ENCODE measurements at places on chromosomes 2 and 18.

DNA sequence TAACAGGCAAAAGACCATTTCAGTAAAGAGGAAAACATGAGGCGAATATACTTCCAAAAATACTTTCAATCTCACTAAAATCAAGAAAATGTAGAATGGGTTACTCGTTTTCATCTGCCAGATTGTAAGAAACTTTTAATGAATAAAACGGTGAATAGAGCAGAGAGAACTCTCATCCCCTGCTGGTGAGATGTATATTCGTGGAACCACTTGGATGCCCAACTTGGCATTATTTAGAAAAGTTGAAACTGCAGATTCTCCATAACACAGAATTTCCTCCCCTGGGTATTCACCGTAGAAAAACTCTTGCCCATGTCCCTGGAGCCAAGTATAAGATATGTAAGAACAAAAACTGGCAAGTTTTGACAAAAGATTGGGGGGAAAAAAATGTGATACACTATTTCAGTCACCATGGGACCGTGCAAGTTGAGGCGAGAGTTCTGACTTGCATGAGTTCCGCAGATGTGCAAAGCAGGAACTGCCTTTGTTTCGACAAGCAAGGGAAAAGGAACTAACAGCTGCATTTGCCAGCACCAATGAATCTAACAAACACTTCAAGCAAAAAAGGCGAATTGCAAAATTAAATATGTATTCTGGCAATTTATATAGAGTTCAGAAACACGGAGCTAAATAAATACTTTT, 14.8 kb downstream of the TIMM21 start:
- DNase-seq = no peak

DNA sequence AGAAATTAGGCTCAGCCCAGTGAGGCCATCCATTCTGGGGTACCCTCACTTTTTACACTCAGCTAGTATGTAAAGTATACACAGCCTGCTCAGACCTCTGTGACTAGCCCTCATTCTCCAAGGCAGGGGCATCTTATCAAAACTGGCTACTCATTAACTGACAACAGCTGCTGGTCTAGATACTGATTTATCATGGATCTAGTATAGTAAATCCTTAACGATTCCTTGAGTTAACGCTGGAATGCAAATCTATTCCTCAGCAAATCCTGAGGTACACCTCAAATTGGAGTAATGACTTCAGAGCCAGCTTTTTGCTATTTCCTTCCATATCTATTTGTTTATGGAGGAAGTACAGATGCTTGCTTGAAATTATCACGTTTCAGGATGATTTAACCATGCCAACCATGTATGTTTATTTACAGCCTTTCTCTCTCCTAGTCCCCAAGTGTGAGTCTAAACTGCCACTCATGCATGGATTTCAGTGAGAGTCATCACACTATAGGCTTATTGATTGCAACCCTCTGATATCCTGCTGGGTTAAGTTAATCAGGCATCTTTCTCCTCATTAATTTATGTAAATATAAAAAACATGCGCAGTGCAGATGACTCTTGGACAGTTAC, 70.2 kb upstream of the DOK6 start:
- DNase-seq = no peak

DNA sequence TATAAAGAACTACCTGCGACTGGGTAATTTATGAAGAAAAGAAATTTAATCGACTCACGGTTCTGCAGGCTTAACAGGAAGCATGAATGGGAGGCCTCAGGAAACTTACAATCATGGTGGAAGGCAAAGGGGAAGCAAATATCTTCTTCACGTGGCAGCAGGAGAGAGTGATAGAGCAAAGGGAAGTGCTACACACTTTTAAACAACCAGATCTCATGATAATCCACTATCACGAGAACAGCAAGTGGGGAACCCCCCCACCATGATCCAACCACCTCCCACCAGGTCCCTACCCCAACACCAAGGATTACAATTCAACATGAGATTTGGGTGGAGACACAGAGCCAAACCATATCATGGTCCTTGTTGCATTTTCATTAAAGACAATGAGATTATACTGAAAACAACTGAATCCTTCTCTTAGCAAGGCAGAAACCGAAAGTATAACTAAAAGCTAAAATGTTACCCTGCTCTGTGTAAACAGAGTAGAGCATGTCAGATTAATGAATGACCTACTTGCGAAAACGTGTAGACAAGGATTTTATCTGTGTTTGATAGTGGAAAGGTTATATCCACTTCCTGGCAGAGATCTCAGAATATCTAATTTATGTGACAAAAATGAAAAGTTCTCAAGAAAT, 60.1 kb upstream of the RBBP8 start:
- no peak for DNase-seq

DNA sequence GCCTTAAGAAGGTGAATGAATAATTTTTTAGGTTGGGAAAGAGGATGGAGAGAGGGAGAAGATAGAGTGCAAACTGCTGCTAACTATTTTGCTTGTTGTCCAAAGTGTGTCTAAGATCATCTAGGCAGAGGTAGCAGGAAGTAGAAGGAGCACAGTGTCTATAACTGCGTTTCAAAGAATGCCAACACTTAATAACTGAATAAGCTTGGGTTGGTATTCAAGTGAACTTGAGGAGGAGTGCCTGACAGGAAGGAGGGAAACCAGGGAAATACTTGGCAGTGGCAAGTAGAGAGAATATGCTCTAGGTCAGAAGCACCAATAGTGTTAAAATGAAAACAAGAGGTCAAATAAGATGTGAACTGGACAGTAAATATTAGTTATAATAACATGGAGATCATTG, 155.9 kb downstream of the DPP10 start:
- DNase-seq = no peak

GRCh38 chr2:73225513-73226360, 7.3 kb downstream of the PRADC1 start:
- DNase-seq = no peak

- no peak for DNase-seq
Observed at GRCh38 chr2:224925810-224926100, 116.5 kb downstream of the DOCK10 start.

GRCh38 chr2:49948744-49949143, 794.4 kb upstream of the FSHR start:
- no peak for DNase-seq

DNA sequence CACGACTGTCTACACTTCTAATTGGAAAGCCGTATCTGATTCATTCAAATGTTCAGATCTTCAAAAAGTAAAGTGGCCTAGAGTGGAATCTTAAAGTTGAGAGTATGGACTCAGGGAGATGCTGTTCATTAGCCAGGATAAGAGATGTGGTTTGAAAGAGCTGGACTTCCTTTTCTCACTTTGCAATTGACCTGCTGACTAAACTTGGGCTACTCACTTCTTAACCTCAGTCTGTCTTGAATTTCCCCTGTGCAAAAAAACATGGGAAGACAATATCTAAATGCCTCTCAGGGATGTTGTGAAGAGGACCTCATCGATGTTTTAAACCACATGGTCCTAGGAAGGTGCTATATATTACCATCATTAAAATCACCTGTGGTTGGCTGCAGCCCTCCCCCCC, 64.1 kb downstream of the BCL2 start:
- DNase-seq = no peak

DNA sequence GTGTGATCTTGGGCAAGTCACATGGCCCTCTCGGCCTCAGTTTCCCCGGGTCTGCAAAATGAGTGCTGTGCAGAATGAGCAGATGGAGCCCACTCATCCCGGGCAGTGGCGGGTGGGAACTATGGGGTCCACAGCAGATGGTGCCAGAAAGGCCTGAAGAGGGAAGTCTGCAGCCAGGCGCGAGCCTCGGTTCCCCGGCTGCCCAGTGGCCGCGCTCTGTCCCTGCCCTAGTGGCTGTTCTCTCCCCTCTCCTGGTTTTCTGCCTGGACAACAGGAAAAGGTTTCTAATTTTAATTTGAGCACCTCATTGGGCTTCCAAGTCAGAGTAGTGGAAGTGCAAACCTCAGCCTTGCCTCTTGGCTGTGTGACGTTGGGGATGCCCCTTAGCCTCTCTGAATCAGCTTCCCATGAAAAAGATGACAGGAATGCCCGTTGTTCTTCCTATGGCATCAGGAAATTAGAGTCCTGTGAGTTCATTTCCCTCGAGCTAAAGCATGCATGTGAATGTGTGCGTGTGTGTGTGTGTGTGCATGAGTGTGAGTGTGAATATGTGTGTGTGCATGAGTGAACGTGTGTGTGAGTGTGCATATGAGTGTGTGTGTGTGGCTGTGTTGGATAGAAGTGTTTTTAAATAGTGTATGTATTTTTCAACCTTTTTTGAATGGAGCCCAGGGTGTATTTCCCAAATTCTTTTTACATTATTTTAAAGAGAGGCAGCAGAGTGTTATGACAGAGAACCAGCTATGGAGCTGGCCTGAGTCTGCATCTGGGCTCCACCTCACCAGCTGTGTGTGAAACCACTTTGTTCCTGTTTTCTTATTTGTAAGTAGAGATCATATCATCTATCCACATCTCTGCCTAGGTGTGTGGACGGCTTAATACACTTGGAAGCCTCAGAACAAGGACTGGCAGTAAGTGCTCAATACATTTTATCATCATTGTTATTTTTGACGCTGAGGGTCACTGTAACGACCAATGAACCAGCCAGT, 41.3 kb downstream of the RRM2 start:
- no peak for DNase-seq

DNA sequence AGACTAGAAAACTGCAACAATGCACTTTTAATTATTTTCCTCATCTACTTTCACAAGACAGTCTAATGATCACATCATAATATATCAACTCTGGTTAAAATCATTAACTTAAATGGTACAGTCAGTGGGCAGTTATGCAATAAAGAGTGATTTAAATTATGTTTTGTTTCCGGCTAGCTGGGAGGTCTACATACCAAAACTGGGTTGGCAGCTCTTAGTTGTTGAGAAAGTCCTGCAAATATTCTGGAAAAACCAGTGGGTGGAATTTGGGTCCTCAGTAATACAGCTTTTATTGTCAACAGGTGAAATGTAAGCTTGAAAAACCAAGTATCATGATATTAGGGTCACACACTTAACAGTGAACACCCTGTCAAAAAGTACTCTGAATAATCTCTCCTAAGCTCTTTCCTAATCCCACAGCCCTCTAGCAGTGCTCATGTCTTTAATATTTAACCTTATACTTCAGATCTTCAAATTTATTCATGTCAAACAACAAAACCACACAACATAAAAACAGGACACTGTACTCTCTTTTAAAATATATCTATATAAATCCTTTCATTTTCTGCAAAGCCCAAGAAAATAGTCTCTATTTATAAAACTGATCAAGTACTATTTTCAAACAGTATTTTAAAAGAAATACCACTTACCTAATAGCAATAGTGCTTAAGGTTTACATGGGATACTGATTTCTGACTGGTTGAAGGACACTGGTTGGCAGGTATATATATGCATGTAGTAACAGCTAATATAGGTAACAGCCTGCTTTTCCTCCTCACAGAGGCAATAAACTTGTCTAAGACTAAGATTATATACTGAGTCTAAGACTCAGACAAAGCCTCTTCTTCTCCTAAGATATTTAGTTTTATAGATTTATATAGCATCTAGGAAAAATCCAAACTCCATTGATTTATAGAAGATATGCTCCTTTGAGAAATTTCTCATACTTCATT, 103.8 kb downstream of the GAREM1 start:
- no peak for DNase-seq

DNA sequence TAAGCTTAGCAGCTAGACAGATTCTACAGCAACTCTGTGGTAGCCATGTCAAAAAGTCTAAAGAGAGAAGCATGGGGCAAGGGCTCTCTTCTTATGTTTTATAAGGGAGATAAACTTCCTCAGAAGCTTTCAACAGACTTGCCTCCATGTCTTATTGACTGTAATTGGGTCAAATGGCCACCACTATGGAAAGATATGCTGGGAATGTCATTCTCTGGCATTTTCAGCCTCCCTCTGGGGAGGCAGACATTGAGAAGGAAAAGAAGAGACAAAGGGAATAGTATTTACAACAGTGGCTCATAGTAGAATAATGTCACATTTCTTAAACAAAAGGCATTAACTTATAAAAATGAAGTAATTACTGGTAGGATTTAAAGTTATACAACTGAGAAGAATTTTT, 1964.5 kb upstream of the PIK3C3 start:
- no peak for DNase-seq

- DNase-seq = no peak
Observed at GRCh38 chr2:161232571-161232970, 72.3 kb downstream of the TANK start.

- no peak for DNase-seq
Observed at GRCh38 chr2:179268277-179268925, 3.8 kb upstream of the SESTD1 start.

- no peak for DNase-seq
Observed at GRCh38 chr2:209578394-209579001, 154.7 kb downstream of the MAP2 start.

- no peak for DNase-seq
Observed at GRCh38 chr2:128813352-128814034, 494.8 kb upstream of the HS6ST1 start.

- DNase-seq = no peak
Observed at GRCh38 chr2:636641-637405, 40.4 kb downstream of the TMEM18 start.

DNA sequence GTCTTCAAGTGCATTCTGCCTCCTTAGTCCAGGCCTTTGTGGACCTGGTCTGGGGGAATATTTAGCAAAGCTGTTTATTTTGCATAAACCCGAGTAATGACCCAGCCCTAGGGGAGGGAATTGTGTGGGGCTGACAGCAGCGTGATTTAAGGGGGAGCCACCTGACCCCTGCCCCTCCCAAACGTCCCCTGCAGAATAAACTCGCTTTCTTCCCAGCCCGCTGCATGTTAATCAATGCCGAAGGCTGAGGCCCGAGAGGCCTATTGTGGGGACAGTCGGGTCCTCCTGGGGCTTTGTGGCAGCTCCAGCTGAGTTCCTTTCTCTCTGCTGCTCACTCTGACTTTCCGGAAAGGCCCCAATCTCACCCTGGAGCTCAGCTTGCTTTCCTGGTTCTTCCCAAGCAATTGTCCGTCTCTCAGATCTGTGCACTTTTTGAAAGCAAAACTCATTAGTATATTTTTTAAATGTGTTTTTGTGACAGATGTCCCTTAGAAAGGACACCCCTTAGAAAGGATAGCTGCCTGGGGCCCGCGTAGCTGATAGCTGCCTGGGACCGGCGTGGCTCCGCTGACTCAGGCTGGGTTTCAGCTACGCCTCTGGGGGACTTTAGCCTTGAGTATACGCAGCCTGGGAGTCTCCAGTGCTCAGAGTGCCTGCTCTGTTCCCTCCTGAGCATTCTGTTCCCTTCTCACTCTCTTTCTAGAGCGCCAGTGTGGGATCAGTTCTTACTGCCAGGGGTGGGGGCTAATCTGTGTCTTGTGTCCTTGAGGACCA, 158.3 kb downstream of the GLI2 start:
- DNase-seq = no peak

GRCh38 chr2:84782717-84783442, 98.0 kb downstream of the TRABD2A start:
- DNase-seq = no peak

DNA sequence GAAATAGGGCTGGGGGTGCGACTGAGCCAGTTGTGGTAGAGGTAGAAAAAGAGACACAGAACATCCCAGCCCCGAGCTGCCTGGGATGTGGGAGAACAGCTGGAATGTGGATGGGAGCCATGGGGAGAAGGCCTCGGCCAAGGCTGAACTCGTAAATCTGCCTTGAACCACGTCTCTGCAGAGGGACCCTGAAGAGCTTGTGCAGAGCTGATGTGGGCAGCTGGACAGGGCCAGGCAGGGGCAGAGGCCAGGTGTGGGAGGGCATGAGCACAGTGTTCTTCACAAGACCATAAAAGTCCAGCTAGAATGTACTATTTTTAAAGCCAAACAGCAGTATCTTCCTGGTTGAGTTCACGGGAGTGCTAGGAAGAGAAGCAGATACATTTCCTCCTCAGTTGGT, 5.7 kb downstream of the TCF23 start:
- DNase-seq = no peak

- no peak for DNase-seq
Observed at GRCh38 chr2:18440141-18440661, 120.3 kb downstream of the RDH14 start.

All from anterior cingulate cortex (tissue), 58 donors.